MM.1S (cell line): ENCODE measurements at places on chromosomes 3 and 15.
A peak's percentile ranks its signal among the peaks of the same experiment; 100 is the strongest.

GRCh38 chr3:23209747-23210487 is 6.8 kb downstream of the UBE2E2 start:
- no peak overlapping the region for H3K27ac ChIP-seq
- H3K27me3 ChIP-seq: no peaks in the 10 kb centered on the region
- H3K4me1 ChIP-seq: peaks cover 18% of the 10 kb centered on the region
- DNase-seq: no peak
- no peaks in the 10 kb centered on the region for H3K36me3 ChIP-seq

DNA sequence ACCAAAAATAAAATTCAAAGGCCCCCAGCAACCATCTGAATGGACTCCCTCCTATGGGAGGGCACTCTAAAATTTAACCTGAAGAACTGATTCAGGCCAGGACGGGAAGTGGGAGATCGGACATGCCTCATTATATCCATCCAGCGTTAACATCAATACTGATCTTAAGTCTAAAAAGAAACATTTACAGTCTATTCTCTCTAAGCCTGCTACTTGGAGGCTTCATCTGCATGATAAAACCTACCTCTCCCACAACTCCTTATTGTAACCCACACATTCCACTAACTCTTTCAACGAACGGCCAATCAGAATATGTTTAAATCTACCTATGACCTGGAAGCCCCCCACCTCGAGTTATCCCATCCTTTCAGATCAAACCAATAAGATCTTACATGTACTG is 68.4 kb downstream of the HERC1 start:
- H3K27ac ChIP-seq: no peak overlapping the region
- no peaks in the 10 kb centered on the region for H3K36me3 ChIP-seq
- no peaks in the 10 kb centered on the region for H3K27me3 ChIP-seq
- H3K4me1 ChIP-seq: peaks cover 17% of the 10 kb centered on the region
- H3K4me3 ChIP-seq: no peak overlapping the region
- no peak for DNase-seq

- no peak overlapping the region for H3K4me3 ChIP-seq
- H3K36me3 ChIP-seq: no peaks in the 10 kb centered on the region
- DNase-seq: no peak
- no peaks in the 10 kb centered on the region for H3K27me3 ChIP-seq
- H3K4me1 ChIP-seq: peaks cover 5% of the 10 kb centered on the region; the same call in 1 of the 2 replicates
Measured at GRCh38 chr3:185632996-185633395, 46.9 kb downstream of the SENP2 start.

GRCh38 chr15:78855746-78856145 is 16.9 kb upstream of the MORF4L1 start:
- no peaks in the 10 kb centered on the region for H3K36me3 ChIP-seq
- no peaks in the 10 kb centered on the region for H3K27me3 ChIP-seq
- no peak overlapping the region for H3K27ac ChIP-seq

GRCh38 chr15:63945838-63946298 is 100.4 kb downstream of the DAPK2 start:
- H3K4me1 ChIP-seq: no peaks in the 10 kb centered on the region
- no peak for DNase-seq
- H3K27me3 ChIP-seq: no peaks in the 10 kb centered on the region
- H3K4me3 ChIP-seq: no peak overlapping the region
- H3K27ac ChIP-seq: no peak overlapping the region

GRCh38 chr15:101128221-101129015 is 123.4 kb downstream of the CHSY1 start:
- peak overlapping the region; percentile 32; the same call in 1 of the 2 replicates for H3K4me3 ChIP-seq
- H3K27me3 ChIP-seq: no peaks in the 10 kb centered on the region
- H3K27ac ChIP-seq: peak overlapping the region; percentile 97

GRCh38 chr15:31236184-31237042 is 90.2 kb upstream of the KLF13 start:
- H3K36me3 ChIP-seq: no peaks in the 10 kb centered on the region
- DNase-seq: peak; percentile 40
- no peaks in the 10 kb centered on the region for H3K27me3 ChIP-seq
- H3K4me3 ChIP-seq: no peak overlapping the region

GRCh38 chr3:22360164-22360563 is 609.2 kb upstream of the ZNF385D start:
- no peak overlapping the region for H3K4me3 ChIP-seq
- DNase-seq: no peak
- no peak overlapping the region for H3K27ac ChIP-seq
- H3K4me1 ChIP-seq: no peaks in the 10 kb centered on the region

DNA sequence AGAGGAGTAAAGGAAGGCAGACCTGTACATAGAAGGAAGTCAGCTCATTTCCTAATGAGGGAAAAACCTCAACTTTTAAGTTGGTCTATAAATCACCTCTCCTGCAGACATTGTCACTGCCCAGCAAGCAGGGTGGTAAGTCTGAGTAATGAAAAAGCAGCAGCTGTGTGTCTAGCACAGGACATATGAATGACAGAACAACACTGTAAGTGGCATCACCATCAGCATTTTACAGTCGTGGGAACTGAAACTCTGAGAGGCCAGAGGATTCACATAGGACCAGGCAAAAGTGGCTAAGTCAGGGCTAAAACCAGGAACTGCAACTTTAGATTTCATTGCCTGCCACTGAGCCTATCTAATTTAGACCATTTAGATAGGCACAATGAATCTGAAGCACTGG is 235.6 kb downstream of the CLSTN2 start:
- H3K27me3 ChIP-seq: no peaks in the 10 kb centered on the region
- no peak overlapping the region for H3K27ac ChIP-seq
- H3K4me1 ChIP-seq: 0 out of 2 replicates have a peak, but pooled peaks cover 10% of the 10 kb centered on the region

- H3K27ac ChIP-seq: no peak within 1 kb of the TSS
- no peaks in the 10 kb centered on the region for H3K36me3 ChIP-seq
- DNase-seq: no peak
- H3K4me3 ChIP-seq: no peak within 1 kb of the TSS
- 0 out of 2 replicates have a peak, but pooled peaks cover 8% of the 10 kb centered on the region for H3K4me1 ChIP-seq
- peaks cover 19% of the 10 kb centered on the region for H3K27me3 ChIP-seq
Measured at GRCh38 chr3:48563382-48563918, at the start of gene UCN2. TSS of gene UCN2 (minus strand) at chr3:48563781. CDS start at chr3:48563124, 657 bp downstream.

DNA sequence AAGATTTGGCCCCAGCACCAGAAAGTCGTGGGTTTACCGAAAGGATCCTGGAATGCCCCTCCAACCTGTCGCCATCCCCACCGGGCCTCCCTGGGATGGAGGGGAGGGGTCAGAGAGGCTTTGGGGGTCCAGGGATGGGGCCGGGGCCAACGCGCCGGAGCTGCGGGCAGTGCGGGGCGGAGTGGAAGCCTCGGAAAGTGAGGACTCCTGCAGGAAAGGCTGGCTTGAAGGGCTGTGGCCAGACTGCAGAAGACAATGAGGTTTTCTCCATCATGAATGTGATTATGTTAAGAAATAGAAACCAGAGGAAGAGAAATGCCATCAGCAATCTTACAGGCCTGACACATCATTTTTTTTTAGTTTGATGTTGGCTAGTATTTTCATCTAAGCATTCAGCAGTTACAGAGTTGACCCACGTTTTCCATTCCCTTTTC is 738 bp downstream of the YEATS2 start:
- no peaks in the 10 kb centered on the region for H3K27me3 ChIP-seq
- peak; percentile 59 for DNase-seq
- H3K4me3 ChIP-seq: peak overlapping the region; percentile 92
- peak overlapping the region; percentile 71 for H3K27ac ChIP-seq
- H3K36me3 ChIP-seq: peaks cover 4% of the 10 kb centered on the region; the same call in 1 of the 2 replicates

DNA sequence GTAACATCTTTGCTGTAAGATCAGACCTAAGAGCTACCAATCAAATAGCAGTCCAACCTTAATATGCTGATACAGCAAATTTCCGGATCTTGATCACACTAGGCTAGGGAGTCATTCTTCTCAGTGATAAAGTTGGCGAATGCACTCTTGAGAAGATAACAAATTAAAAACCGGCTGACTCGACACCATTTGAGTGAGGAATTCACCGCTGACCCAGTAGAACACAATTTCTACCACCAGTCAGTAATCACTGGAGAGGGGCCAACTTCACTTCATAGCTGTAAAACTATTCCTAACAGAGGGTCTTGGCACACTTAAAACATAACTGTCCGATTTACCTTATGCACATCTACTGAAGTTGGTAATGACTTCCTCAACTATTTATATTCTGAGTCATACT is 47.2 kb downstream of the MEIS2 start:
- H3K4me3 ChIP-seq: no peak overlapping the region
- no peaks in the 10 kb centered on the region for H3K27me3 ChIP-seq
- no peaks in the 10 kb centered on the region for H3K4me1 ChIP-seq
- no peak overlapping the region for H3K27ac ChIP-seq
- no peaks in the 10 kb centered on the region for H3K36me3 ChIP-seq
- no peak for DNase-seq

DNA sequence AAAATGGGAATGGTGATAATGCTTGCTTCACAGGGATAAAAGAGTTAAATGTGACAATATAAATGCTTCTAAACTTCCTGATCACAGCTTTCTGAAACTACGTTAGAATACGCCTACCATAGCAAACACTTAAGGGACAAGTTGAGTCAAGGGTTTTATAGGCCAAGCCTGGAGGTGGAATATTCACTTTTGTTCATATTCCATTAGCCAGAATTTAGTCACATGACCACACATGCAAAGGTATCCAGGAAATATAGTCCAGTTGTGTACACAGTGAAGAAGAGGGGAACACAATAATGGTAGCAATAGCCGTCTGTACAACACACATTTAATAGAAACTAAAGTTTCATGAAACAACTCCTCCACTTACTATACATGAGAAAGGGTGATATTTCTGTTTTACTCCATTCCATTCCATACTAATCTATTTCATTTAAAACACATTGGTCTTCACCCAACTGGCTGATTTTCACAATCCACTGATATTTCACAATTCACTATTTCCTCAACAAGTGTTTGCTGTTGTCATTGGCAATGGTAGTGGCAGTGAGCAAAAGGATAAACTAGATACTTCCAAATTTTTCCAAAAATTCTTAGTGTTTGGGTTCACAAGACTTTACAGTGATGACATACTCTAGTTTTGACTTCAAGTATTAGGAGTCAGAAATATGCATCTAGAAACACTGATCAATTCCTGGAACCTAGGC is 270.9 kb downstream of the ERC2 start:
- no peak overlapping the region for H3K27ac ChIP-seq
- no peak overlapping the region for H3K4me3 ChIP-seq
- no peaks in the 10 kb centered on the region for H3K36me3 ChIP-seq
- no peak for DNase-seq
- H3K4me1 ChIP-seq: no peaks in the 10 kb centered on the region

- no peaks in the 10 kb centered on the region for H3K36me3 ChIP-seq
- no peak overlapping the region for H3K4me3 ChIP-seq
- H3K27me3 ChIP-seq: no peaks in the 10 kb centered on the region
- H3K4me1 ChIP-seq: no peaks in the 10 kb centered on the region
- DNase-seq: no peak
Measured at GRCh38 chr3:143442814-143443447, 323.4 kb downstream of the CHST2 start.

DNA sequence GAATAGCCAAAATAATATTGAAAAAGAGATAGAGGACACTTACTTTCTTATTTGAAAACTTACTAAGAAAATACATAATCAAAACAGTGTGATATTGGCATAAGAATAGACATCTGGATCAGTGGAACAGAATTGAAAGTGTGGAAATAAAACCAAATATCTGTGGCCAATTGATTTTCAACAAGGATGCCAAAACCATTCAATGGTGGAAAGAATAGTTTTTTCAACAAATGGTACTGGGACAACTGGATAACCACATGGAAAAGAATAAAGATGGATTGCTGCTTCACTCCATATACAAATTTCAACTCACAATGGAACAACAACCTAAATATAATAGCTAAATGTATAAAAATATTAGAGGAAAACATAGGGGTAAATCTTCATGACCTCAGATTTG is 152.5 kb upstream of the GPR149 start:
- H3K4me1 ChIP-seq: no peaks in the 10 kb centered on the region
- DNase-seq: no peak
- no peaks in the 10 kb centered on the region for H3K27me3 ChIP-seq
- H3K36me3 ChIP-seq: no peaks in the 10 kb centered on the region
- no peak overlapping the region for H3K27ac ChIP-seq
- no peak overlapping the region for H3K4me3 ChIP-seq

- no peak overlapping the region for H3K4me3 ChIP-seq
- no peak for DNase-seq
- H3K4me1 ChIP-seq: peaks cover 36% of the 10 kb centered on the region
- no peak overlapping the region for H3K27ac ChIP-seq
- H3K36me3 ChIP-seq: no peaks in the 10 kb centered on the region; the same call in 1 of the 2 replicates
- H3K27me3 ChIP-seq: no peaks in the 10 kb centered on the region
Measured at GRCh38 chr3:101811875-101812274, 32.9 kb downstream of the NXPE3 start.

GRCh38 chr15:38053776-38054175 is 119.3 kb downstream of the TMCO5A start:
- no peak for DNase-seq
- no peak overlapping the region for H3K27ac ChIP-seq
- no peaks in the 10 kb centered on the region for H3K27me3 ChIP-seq
- no peaks in the 10 kb centered on the region for H3K36me3 ChIP-seq
- peaks cover 30% of the 10 kb centered on the region for H3K4me1 ChIP-seq

GRCh38 chr15:57972864-57973263 is 92.6 kb downstream of the ALDH1A2 start:
- H3K27ac ChIP-seq: no peak overlapping the region
- H3K27me3 ChIP-seq: no peaks in the 10 kb centered on the region
- H3K4me1 ChIP-seq: no peaks in the 10 kb centered on the region
- no peak for DNase-seq
- H3K4me3 ChIP-seq: no peak overlapping the region

GRCh38 chr3:109045271-109046040 is 72.5 kb downstream of the MORC1 start:
- H3K4me3 ChIP-seq: no peak overlapping the region
- no peak for DNase-seq
- no peaks in the 10 kb centered on the region; the same call in 1 of the 2 replicates for H3K36me3 ChIP-seq
- H3K27ac ChIP-seq: no peak overlapping the region
- H3K4me1 ChIP-seq: no peaks in the 10 kb centered on the region

DNA sequence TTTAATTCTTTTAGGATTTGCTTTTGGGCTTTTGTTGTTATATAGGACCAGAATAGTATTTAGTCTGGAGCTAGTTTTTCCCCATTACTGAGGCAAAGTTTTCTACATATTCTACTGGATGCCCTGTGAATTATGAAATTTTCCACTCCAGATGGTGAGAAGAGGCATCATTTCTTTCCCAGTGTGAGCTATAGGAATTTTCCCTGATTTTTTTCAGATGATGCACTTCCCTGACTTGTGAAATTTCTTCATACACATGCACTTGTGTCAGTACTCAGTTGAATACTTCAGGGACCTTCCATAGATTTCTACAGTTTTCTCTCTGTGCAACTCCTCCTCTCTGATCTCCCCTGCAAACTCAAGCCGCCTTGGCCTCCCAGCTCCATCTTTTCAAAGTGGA is 73.7 kb upstream of the SLCO2A1 start:
- H3K27me3 ChIP-seq: no peaks in the 10 kb centered on the region
- no peak for DNase-seq
- peaks cover 4% of the 10 kb centered on the region; the same call in 1 of the 2 replicates for H3K4me1 ChIP-seq
- no peak overlapping the region for H3K27ac ChIP-seq

GRCh38 chr3:9311228-9311627 is 51.6 kb upstream of the THUMPD3 start:
- no peak overlapping the region for H3K27ac ChIP-seq
- no peak overlapping the region for H3K4me3 ChIP-seq
- no peaks in the 10 kb centered on the region for H3K4me1 ChIP-seq
- no peak for DNase-seq
- H3K36me3 ChIP-seq: no peaks in the 10 kb centered on the region

GRCh38 chr3:15633159-15633558 is 31.6 kb downstream of the BTD start:
- no peaks in the 10 kb centered on the region for H3K27me3 ChIP-seq
- DNase-seq: no peak
- peaks cover 22% of the 10 kb centered on the region for H3K4me1 ChIP-seq
- no peak overlapping the region for H3K4me3 ChIP-seq
- no peaks in the 10 kb centered on the region for H3K36me3 ChIP-seq

GRCh38 chr3:126117786-126118185 is 33.9 kb upstream of the SLC41A3 start:
- no peak for DNase-seq
- no peaks in the 10 kb centered on the region for H3K36me3 ChIP-seq
- H3K27me3 ChIP-seq: no peaks in the 10 kb centered on the region
- no peak overlapping the region for H3K27ac ChIP-seq
- no peak overlapping the region for H3K4me3 ChIP-seq
